ENCODE measurements at places on chromosomes 3 and 15. TPM values are rescaled to one million over a fixed set of nuclear protein-coding genes. Genes with fewer than 3 reads are reported as not detected.

Gene CYP8B1
- total RNA-seq = under 0.01 TPM

Gene SLC51B
- total RNA-seq = 0.10 TPM

Gene SLC7A14
- total RNA-seq = under 0.01 TPM

Gene PHC3
- total RNA-seq = 152 TPM

Gene CHST2
- total RNA-seq = 22.1 TPM
